ENCODE measurements at places on chromosomes 1 and 21.

DNA sequence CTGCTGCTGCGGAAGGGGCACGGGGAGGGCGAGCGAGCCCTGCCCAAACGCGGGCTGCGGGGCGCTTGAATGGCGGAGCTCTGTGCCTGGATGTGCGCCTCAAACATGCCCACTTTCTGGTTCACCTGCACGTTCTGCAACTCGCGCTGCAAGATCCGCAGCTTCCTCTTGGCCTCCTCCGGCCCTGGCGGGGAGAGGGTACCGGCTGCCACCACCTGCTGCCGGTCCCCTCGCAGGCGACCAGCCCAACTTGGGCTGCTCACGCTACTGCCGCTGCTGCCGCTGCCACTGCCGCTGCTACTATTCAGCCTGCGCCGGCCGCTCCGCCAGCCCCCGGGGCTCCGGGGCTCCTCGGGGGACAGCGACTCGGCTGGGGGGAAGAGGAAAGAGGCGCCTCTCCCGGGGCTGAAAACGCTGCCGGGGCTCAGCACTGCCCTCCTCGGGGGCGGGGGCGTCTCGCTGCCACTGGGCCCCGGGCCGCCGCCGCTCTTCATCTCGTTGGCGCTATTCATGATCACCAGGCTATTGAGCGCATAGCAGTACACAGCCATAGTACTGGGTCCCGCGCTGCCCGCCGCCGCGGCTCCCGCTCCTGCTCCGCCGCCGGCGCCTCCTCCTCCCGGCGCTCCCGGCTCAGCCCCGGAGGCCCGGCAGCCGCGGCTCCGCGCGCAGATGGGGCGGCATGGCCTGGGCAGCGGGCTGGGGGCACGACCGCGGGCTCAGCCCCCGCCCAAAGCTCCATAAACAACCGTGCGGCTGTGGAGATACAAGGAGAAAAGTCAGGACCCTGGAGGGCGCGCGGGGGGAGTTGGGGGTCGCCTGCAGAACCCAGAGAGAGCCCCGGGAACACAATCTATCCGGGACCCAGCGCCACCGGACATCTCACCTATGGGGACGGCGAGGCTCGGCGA lies 1.9 kb downstream of the ITPKB start:
- DNase-seq = peak; percentile 46

- DNase-seq = peak; percentile 80
Measured at GRCh38 chr1:214581785-214582184, 21.2 kb upstream of the CENPF start.

- DNase-seq = no peak
Measured at GRCh38 chr1:44894591-44894990, 51.5 kb upstream of the PTCH2 start.

GRCh38 chr1:64263335-64263734 lies 59.9 kb downstream of the UBE2U start:
- peak; percentile 2 for DNase-seq

DNA sequence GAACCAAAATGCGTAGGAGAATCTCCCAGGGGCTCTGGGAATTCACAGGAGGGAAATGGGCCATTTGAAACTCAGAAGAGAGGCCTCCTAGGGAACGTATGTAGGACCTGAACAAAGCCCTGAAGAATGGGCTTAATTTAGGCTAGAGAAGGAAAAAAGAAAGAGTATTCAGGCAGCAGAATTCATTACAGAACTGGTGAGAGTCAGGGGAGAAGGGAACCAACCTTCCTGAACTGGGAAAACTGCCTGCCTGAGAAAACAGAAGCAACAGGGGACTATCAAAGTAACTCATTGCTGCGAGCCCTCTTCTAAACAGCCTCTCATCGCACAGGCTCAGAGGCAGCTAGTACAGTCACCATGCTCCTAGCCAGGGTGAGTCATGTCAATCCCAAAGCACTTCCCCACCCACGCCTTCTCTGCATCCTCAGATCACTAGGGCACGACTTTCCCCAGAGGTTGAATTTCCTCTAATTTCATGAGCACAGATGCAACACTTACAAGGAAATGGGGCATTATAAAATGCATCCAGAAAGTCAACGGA lies 98.1 kb downstream of the ADSS2 start:
- DNase-seq = peak; percentile 90

GRCh38 chr1:210251680-210252490 lies 19.3 kb downstream of the SERTAD4 start:
- DNase-seq = no peak

GRCh38 chr1:32894681-32895080 lies 6.5 kb downstream of the TMEM54 start:
- no peak for DNase-seq

DNA sequence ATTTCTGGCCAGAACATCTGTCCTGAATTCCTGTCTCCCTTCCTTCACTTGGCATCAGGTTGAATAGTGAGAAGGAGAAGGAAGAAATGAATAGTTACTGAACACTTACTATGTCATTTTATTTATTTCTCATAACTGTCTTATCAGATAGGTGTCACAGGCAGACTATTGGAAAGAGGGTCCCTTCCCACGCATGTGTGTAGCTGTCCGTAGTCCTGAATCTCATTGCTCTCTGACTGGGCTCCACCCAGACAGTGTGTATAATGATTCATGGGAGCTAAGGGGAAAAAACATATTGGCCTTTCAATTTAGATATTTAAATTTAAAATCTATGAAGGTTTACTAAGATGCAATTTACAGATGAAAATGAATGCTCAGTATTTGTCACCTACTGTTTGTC lies 86.1 kb downstream of the OMA1 start:
- peak; percentile 39 for DNase-seq

DNA sequence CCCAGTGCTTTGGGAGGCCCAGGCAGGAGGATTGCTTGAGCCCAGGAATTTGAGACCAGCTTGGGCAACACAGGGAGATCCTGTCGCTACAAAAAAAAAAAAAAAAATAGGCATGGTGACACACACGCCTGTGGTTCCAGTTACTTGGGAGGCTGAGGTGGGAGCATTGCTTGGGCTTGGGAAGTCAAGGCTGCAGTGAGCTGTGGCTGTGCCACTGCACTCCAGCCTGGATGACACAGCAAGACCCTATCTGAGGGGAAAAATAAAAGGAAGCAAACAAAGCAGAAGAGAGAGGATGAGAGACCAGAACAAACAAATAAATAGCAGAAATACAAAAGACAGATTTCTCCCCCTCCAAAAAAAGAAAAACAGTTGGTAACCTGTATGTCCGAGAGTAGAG lies 34.0 kb downstream of the MTF2 start:
- no peak for DNase-seq

DNA sequence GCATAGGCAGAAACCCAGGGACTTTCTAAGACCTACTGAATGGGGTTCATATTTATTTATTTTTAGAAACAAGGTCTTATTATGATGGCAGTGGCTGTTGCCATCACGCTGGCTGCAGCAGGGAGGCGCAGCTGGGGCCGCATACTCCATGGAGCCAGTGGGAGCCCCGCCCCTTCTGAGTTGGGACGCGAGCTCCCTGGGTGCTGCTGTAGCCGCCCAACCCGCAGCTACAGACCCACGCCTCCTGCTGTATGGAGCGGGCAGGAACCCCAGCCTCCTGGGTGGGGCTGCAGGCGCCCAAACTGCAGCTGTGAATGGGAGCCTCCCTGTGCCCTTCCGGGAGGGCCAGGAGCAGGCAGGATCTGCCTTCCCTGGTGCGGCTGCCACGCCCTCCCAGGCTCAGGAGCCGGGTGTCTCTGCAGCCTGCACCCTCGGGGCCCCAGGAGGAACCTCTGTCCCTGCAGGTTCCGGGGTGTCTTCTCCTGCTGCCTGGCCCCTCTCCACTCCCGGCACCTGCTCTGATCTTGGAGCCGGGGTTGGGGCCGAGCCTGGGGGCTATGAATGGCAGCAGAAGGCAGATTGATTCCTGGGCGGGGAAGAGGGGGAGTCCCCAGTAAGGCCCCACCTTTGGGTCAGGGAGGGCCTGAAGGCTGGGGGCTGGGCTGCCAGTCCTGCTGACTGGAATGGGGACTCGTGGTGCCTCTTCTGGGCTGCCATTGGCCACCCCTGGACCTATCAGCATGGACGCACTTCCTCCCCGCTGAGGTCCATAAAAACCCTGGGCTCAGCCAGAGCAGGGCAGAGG lies 66.5 kb upstream of the LRRN2 start:
- no peak for DNase-seq

- DNase-seq = no peak
Measured at GRCh38 chr1:248621770-248622169, 13.1 kb downstream of the OR2T11 start.

GRCh38 chr1:146039844-146040194 lies 18.3 kb upstream of the HJV start:
- no peak for DNase-seq

- DNase-seq = peak; percentile 90
Measured at GRCh38 chr1:188652678-188653077, 1823.9 kb downstream of the PLA2G4A start.

- DNase-seq = no peak
Measured at GRCh38 chr1:152519851-152520250, 5.6 kb downstream of the CRCT1 start.

GRCh38 chr21:28154121-28154520 lies 838.6 kb downstream of the LTN1 start:
- peak; percentile 11 for DNase-seq

DNA sequence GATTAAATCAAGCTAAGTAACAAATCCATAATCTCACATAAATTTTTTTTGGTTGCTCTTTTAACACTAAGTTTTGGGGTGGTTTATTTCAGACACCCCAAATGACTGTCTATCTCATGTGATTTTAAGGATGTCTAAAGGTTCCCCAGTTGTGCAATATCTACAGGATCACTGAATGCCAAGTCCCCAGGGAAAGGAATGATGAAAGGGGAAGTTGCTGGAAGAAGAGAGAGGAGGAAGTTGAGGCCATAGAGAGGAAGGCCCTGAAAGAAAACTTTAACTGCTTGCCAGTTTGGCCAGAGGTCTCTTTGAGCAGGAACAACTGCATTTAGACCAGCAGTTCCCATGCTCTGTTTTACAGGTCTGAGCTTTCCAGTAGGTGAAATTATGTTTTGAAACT lies 27.5 kb upstream of the SLC19A2 start:
- DNase-seq = no peak

GRCh38 chr1:21618561-21619374 lies 50.4 kb downstream of the RAP1GAP start:
- DNase-seq = no peak

- DNase-seq = no peak
Measured at GRCh38 chr1:205001162-205001561, 41.9 kb upstream of the CNTN2 start.

DNA sequence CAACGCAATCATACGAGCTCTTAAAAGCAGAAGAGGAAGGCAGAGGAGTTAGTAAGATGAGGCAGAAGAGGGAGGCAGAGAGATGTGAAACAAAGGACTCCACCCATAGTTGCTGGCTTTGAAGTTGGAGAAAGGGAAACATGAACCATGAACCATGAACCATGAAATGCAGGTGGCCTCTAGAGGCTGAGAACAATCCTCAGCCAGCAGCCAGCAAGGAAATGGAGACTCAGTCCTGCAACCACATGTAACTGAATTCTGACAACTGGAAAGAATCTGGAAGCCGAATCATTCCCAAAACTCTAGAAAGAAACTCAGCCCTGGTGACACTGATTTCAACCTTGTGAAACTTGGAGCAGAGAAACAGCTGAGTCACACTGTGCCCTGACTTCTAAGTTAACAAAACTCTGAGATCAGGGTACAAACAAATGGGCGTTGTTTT lies 10.1 kb downstream of the DIPK1A start:
- DNase-seq = peak; percentile 87
